ENCODE measurements at places on chromosomes 7 and 10. TPM values are rescaled to one million over a fixed set of nuclear protein-coding genes. Genes with fewer than 3 reads are reported as not detected.

DNAJB9 gene
- 9.6 TPM for total RNA-seq

ST8SIA6 gene
- not detected for total RNA-seq

TMEM270 gene
- not detected for total RNA-seq

AGR3 gene
- total RNA-seq = not detected

NOD1 gene
- total RNA-seq = 22.3 TPM

PRTFDC1 gene
- 1.6 TPM for total RNA-seq

NEURL1 gene
- 1.1 TPM for total RNA-seq

KCNIP2 gene
- 1.9 TPM for total RNA-seq

SCD gene
- 239 TPM for total RNA-seq

IDI2 gene
- not detected for total RNA-seq

PKD2L1 gene
- total RNA-seq = 0.68 TPM

GRCh38 chr10:104020020-104020419 lies 53.1 kb downstream of the SLK start:
- no peak for DNase-seq

DNA sequence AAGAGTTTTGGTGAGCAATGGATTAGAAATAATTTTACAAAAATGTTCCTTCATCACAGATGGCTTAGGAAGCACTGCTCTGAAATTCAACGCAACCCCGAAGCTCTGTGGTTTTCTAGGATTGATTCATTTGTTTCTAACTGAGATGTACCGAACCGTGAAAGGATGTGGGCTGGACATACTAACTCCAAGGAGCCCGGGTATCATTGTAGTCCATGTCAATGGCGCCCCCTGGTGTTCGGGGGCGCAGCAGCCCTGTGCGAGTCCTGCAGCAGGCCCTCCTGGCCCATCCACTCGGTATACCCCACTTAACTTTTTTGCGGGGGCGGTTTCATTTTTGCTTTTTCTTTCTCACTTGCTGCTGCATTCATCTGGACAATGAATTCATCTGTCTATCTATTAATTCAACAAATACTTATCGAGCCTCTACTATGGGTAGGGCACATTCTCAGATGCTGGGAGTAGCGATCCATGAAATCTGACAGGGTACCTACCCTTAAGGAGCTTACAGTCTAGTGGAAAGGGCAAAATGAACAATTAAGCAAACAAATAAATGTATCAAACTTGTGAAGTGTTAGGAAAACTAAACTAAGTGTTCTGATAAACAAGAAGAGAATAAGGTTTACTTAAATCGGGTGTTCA lies 25.2 kb upstream of the ITPRID1 start:
- peak; percentile 55 for DNase-seq

DNA sequence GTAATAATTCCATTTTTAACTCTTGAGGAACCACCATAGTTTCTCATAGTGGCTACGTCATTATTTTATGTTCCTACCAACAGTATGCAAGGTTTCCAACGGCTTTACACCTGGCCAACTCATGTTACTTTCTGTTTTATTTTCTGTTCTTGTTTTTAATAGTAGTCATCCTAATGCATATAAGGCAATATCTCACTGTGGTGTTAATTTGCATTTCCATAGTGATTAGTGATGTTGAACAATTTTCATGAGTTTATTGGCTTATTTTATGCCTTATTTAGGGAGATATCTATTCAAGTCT lies 465.5 kb upstream of the KLF6 start:
- no peak for DNase-seq

GRCh38 chr7:1134951-1135350 lies 25.0 kb downstream of the ZFAND2A start:
- no peak for DNase-seq

DNA sequence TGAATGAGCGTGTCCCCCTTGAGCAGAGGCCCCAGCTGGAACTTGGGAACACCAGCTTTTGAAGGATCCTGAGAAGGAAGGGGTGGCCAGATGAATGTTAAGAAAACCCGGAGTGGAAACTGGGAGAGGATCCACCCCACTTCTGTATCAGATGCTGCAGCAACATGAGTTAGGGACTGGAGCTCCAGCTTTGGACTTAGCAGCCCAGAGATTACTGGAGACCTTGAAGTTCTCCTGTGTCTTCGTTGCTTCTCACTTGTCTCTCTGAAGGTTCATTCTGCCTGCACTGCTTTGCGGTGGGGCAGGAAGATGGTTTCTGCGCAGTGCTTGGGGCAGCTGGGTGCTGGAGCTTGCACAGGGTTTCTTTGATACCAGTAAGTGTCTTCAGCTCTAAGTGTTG lies 9.3 kb downstream of the TMEM248 start:
- DNase-seq = no peak

GRCh38 chr7:8131694-8132605 lies 130.0 kb downstream of the ICA1 start:
- peak; percentile 55 for DNase-seq

GRCh38 chr10:17162828-17163227 lies 33.2 kb upstream of the CUBN start:
- no peak for DNase-seq

DNA sequence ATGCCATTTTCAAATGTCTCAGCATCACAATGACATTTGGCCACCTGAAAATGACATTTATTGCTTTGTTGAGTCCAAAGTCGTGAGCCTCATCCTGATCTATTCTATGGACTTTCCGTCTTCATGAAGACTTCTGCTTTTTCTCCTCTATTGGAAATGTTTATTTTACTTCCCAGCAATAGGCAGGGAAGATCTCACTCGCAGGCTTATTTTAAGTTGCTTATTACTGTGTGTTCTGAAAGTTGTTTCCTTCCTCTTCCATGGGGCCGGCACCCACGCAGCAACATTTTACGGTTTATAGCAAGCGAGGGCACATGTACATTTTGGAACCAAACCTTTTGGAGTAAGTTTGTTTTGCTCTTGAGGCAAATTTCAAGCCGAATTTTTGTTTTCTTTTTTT lies 221.0 kb upstream of the KLF6 start:
- no peak for DNase-seq

DNA sequence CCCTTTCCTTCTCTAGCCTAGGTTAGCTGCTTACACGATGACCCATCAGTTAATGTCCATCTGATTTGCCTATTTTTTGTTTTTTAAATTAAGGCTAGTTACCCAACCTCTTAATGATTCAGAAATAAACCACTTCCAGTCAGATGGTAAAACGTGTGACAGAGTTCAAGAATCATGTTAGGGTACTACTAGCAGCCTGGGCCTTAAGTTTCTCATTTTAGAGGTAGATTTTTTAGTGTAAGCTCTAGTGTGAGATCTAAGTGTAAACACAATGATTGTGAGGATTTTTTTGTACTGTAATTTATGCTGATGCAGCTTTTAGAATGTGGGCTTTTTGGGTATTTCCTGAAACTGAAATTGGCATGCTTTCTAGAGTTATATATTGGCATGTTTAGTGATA lies 130.0 kb downstream of the CDK14 start:
- no peak for DNase-seq

- no peak for DNase-seq
Measured at GRCh38 chr10:43965033-43965917, 316.6 kb upstream of the ZNF32 start.

DNA sequence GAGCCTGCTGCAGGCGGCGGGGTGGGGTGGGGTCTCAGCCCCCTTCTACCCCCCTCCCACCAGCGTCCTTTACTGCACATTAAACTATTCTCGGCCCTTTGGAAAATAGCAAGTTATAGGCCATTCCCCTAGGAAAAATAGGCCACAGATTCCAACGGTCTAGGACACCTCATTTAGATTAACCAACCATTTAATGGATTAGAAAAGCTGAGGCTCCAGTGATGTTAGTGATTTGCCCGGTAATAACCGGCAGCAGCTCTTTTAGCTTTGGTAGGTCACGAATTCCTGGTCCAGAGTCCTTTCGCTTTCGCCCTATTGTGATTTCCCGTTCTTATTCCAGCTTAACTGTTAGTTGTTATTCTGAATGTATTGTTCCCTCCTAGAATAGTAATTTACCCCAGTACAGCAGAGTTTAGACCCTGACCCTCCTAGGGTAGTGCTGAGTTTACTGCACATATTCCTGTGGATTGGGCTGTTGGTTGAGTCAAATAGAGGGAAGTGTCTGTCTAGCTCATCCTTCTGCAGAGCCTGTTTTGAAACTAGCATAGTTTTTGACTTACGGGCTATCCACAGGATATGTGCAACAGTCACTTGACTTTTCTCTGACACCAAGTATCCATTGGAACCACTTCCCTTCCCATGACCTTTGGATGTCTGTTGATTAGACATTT lies 754 bp downstream of the GSTO1 start:
- DNase-seq = no peak

DNA sequence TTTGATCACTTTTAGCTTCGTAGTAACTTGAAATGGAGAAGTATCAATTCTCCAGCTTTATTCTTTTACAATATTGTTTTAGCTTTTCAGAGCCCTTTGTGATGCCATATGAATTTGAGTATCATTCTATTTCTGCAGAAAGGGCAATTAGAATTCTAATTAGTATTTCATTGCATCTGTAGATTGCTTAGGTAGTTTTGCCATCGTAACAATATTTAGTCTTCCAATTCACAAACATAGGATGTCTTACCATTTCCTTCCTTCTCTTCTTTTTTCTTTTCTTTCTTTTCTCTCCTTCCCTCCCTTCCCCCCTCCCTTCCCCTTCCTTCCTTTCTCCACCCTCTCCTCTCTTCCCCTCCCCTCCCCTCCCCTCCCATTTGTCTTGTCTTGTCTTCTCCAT lies 105.0 kb downstream of the MAPK8 start:
- DNase-seq = no peak

- no peak for DNase-seq
Measured at GRCh38 chr10:84225427-84226173, at the start of gene LRIT2. LRIT2 (minus strand) TSS chr10:84225544; CDS start chr10:84225520, 24 bp downstream.

DNA sequence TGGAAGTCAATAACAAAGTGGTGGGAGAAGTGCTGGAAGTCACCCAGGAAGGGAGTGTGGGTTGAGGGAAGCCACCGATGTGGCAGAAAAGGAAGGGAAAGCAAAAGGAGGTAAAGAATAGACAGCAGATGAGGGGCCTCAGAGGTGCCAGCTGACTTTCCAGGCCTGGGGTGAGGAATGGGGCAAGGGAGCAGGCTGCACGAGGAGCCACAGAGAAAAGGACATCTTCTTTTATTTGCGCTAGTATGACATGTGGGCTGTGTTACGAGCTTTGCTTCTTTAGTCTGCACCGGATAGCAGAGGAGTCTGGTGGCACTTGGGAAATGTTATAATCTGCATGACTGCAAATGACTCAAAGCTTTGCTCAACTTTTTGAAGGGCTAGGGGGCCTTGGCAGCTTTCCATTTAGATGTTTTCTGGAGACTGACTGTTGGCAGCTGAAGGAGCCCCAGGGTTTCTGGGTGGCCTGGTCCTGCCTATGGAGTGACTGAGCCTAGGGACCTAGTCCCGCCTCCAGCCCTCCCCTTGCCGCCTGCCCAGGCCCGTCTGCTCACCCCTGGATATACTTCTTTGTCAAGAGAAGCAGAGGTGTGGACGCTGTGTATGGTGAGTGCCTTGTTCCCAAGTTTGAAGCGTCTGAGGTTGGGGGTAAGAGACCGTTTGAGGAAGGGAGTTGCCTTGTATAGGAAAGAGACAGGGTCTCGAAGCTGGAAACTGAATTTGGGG lies 5.1 kb downstream of the PRXL2A start:
- no peak for DNase-seq

DNA sequence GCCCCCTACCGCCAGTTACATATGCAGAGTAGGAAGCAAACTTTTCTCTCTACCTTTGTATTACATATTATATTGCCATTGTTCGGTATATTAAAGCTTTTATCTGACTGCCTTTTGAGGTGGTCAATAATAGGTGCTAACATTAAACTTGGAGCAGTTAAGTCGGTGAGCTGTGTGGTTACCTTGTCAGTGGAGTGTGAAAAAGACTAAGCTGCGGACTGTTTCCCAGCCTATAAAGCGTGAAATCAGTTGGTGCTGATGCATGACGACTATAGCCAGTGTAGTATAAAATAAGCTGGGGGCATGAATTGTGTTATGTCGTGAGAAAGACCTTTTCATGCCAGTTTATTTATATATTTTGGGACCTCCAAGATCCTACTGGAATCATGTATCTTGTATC lies 33.7 kb downstream of the R3HCC1L start:
- no peak for DNase-seq

DNA sequence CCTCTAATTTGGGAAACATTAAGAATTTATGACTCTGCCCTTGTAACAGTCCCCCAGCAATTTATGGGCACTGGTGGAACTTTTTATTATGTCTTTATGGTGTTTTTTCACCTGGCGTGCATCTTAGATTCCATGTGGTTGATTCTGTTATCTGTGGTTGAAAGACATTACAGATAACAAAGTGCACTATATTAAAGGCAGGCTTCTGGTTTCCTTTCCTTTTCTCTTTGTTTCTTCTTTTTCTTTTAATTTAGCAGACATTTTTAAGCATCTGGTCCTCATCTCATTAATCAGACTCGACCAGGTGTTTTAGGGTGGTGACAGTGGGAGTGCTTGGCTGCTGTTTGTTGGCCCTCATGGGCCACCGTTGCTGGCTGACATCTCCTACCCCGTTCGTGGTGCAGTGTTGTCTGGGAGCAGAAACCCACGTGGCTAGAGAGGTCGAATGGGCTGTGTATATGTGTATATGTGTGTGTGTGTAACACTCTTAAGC lies 77.4 kb downstream of the LRMDA start:
- no peak for DNase-seq

- no peak for DNase-seq
Measured at GRCh38 chr7:78542541-78542940, 744.0 kb downstream of the PHTF2 start.

DNA sequence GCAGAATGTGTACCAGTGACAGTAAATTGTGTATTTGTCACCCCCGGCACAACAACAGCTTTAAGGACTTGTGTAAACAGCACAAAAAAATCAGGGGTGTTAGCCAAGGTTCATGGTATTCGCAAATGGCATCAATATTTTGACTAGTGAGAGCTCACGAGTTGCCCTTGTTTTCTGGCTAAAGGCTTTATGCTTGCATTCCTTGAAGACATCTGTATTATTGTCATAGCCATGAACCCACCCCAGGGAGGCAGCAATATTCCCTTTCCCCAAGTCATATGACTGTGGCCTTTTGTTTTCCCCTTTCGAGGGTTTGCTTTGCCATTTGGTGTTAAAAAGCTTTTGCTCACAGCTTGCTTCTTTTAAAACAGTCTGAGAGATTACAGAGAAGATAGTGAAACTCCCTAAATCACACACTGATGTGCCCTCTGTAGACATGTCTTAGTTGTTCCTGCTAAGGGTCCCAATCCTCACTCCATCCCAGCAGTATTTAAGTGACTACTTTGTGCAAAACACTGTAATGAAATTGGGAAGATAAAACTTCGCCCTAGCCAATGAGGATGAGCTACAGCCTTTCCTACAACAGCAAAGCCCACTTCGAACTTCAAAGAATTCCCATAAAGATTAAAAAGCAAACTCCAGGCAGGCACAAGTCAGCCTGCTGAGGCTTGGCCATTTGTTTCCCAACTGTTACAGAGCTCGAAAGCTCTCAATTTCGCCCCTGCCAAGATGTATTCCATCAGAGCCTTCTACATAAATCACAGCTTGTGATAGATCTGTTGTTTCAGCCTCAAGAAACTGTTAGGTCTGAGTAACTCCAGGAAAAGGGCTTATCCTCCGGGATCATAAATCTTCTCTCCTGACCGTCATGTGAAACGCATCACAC lies 172.3 kb downstream of the ADAM12 start:
- DNase-seq = no peak
